Tibial nerve (tissue), 4 donors: ENCODE measurements at places on chromosomes 5 and 9. TPM values are rescaled to one million over a fixed set of nuclear protein-coding genes. Genes with fewer than 3 reads are reported as not detected.
A peak's percentile ranks its signal among the peaks of the same experiment; 100 is the strongest.

The ST8SIA4 gene
- total RNA-seq: 5.7 TPM

The GFM2 gene
- 15.7 TPM for total RNA-seq

The SPEF2 gene
- total RNA-seq: 9.6 TPM

The KCNN2 gene
- total RNA-seq: not detected

The LECT2 gene
- not detected for total RNA-seq

The MRPL41 gene
- 99.3 TPM for total RNA-seq

The IFNK gene
- not detected for total RNA-seq

- no peaks in the 10 kb centered on the region for H3K36me3 ChIP-seq
- H3K4me1 ChIP-seq: no peaks in the 10 kb centered on the region
- DNase-seq: no peak
- no peak overlapping the region for H3K27ac ChIP-seq
- no peaks in the 10 kb centered on the region for H3K27me3 ChIP-seq
- H3K4me3 ChIP-seq: no peak overlapping the region
Measured at GRCh38 chr5:59640411-59640810, 253.1 kb downstream of the PDE4D start.

- no peaks in the 10 kb centered on the region for H3K4me1 ChIP-seq
- no peak for DNase-seq
- H3K4me3 ChIP-seq: no peak overlapping the region
Measured at GRCh38 chr5:56506211-56506965, 273.3 kb upstream of the ANKRD55 start.

DNA sequence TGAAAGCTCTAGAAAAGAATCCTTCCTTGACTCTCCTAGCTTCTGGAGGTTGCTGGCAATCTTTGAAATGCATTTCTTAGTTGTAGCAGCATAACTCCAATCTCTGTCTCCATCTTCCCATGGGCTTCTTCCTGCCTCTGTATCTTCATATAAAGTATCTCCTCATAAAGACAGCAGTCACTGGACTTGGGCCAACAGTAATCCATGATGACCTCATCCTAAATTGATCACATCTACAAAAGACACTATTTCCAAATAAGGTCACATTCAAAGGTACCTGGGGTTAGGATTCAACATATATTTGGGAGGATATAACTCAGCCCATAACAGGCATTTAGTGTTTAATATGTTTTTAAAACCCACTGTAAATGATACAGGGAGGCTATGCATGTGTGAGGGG lies 123.3 kb downstream of the MLLT3 start:
- H3K27ac ChIP-seq: no peak overlapping the region
- H3K4me3 ChIP-seq: no peak overlapping the region
- no peaks in the 10 kb centered on the region for H3K4me1 ChIP-seq
- H3K36me3 ChIP-seq: no peaks in the 10 kb centered on the region
- no peak for DNase-seq
- no peaks in the 10 kb centered on the region for H3K27me3 ChIP-seq

GRCh38 chr5:60856066-60856465 lies 12.0 kb upstream of the ELOVL7 start:
- H3K36me3 ChIP-seq: no peaks in the 10 kb centered on the region
- H3K4me1 ChIP-seq: no peaks in the 10 kb centered on the region
- no peaks in the 10 kb centered on the region for H3K27me3 ChIP-seq
- H3K27ac ChIP-seq: no peak overlapping the region
- H3K4me3 ChIP-seq: no peak overlapping the region
- no peak for DNase-seq

GRCh38 chr9:16410601-16411280 lies 459.7 kb downstream of the BNC2 start:
- no peak overlapping the region for H3K4me3 ChIP-seq
- DNase-seq: no peak
- H3K27ac ChIP-seq: no peak overlapping the region
- no peaks in the 10 kb centered on the region for H3K27me3 ChIP-seq
- H3K4me1 ChIP-seq: no peaks in the 10 kb centered on the region
- no peaks in the 10 kb centered on the region for H3K36me3 ChIP-seq

- H3K4me3 ChIP-seq: no peak overlapping the region
- DNase-seq: no peak
- H3K36me3 ChIP-seq: no peaks in the 10 kb centered on the region
- peaks cover 11% of the 10 kb centered on the region for H3K4me1 ChIP-seq
Measured at GRCh38 chr9:125568621-125569020, 138.4 kb downstream of the MAPKAP1 start.

DNA sequence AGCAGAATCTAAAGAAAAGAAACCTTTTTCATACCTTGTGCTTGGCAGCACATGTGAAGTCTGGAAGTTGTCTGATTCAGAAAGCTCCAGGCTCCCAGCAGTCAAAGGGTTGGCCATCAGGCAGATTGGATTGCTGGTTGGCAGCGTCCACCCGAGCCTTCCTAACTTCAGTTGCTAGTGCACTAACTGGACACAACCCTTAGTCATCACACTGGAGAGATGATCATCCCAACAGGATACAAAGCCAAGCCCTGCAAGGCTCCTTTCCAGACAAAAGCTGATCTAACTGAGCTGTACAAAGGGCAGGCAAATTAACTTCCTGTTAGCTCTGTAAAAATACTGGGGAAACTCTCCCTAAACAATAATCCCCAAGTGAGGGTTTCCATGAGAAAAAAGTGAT lies 185.6 kb downstream of the SNX18 start:
- no peaks in the 10 kb centered on the region for H3K27me3 ChIP-seq
- H3K27ac ChIP-seq: no peak overlapping the region
- peaks cover 13% of the 10 kb centered on the region for H3K4me1 ChIP-seq
- DNase-seq: peak; percentile 44
- H3K36me3 ChIP-seq: no peaks in the 10 kb centered on the region
- H3K4me3 ChIP-seq: no peak overlapping the region

DNA sequence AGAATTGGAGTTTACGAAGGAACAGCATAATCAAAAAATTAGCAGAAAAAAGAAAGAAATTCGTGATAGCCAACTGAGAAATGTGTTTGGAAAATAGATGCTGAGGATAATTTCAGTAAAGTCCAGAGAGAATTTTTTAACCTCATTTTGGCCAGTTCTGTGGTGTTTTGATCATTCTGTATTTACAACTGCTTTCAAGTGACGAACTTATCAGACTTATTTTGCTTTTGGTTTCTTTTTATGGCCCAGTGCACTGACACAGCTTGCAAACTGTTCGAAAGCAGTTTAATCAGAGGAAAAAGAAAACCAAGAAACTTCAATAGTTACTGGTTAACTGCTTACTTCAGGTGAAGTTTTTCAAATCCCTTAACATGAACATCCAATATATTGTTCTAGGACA lies 1.9 kb downstream of the SDHA start:
- no peaks in the 10 kb centered on the region for H3K4me1 ChIP-seq
- no peaks in the 10 kb centered on the region for H3K36me3 ChIP-seq
- H3K27ac ChIP-seq: peak overlapping the region; percentile 97
- no peak for DNase-seq
- H3K4me3 ChIP-seq: peak overlapping the region; percentile 97
- no peaks in the 10 kb centered on the region for H3K27me3 ChIP-seq

DNA sequence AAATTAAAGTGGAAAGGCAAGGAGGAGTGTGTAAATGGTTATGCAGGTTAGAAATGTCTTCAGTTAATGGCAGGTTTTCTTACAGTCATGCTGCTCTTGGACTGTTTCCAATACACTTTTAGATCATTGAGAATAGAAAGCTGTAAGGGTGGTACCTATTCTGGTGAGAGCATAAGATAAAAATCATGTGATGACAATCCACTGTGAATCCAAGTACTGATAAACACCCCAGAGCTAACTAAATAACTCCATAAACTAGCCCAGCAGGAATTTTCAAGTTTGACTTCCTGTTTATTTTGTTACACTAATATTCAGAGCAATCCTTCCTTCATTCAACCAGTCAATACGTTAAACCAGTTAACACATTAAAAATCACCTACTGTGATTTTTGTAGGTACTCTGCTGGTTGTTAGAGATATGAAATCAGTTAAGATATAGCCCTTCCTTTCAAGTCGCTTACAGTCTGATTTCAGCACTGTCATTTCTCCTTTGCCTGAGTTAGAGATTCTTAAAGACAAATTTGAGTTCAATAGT lies 22.6 kb downstream of the VCAN start:
- no peaks in the 10 kb centered on the region for H3K36me3 ChIP-seq
- H3K4me3 ChIP-seq: no peak overlapping the region
- H3K4me1 ChIP-seq: peaks cover 5% of the 10 kb centered on the region
- no peak overlapping the region for H3K27ac ChIP-seq
- no peaks in the 10 kb centered on the region for H3K27me3 ChIP-seq
- DNase-seq: no peak

- H3K4me1 ChIP-seq: no peaks in the 10 kb centered on the region
- no peaks in the 10 kb centered on the region for H3K36me3 ChIP-seq
Measured at GRCh38 chr9:117160254-117160653, 254.6 kb downstream of the ASTN2 start.

DNA sequence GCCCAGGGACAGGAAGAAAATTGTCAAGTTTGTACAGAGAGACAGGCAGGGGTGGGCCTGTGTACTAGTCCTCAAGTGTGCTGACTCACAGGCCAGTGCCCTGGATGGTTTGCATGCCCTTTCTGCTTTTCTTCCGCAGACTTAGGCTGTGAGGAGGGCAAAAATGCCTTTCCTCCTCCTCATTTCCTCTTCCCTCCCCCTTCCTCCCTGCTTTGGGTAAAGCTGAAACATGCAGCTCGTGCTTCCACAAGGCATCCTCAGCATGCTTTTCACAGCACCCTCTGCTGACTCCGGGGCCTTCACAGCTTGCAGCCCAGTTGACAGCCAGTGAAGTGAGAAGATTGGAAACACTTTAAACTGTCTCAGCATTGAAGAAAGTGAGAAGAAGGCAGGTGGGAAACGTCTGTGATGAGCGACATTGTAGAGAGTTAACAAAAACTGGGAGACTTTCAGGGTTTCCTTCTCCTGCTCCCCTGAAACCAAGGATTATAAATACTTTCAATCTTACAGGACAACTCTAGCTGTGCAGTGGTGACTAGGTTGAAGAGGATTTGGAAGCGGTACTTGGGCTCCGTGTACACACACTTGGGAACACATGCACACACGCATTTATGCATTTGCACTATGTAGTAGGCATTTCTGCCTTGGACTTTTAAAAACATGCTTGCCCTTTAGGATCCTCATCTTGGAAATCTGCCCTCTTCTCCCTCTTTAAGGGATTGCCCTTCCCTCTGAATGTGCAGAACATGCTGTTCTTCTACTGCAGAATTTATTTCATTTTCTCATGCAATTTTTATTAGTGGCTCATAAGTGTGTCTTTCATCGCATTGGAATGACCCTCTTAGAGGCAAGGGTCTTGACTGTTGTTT lies 138.8 kb downstream of the GRIA1 start:
- H3K27me3 ChIP-seq: no peaks in the 10 kb centered on the region
- DNase-seq: no peak
- H3K27ac ChIP-seq: peak overlapping the region; percentile 26

DNA sequence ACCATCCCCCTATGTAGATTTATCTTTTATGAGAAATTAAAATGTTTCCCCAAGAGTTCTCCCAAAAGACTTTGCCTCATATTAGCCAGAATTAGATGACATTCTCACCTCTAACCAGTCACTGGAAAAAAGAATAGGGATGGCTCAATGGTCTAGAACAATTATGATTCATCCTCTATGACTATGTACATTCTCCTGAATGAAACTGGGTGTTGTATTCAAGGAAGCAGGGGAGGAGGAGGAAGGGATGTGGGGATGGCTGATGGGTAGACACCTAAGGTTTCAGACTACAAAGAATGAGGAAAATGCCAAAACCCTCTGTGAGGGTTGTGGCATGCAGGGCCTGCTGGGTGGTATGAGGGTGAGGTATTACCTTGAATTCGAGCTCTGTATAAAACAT lies 49.5 kb upstream of the BRINP1 start:
- no peaks in the 10 kb centered on the region for H3K27me3 ChIP-seq
- no peaks in the 10 kb centered on the region for H3K4me1 ChIP-seq
- no peaks in the 10 kb centered on the region for H3K36me3 ChIP-seq
- DNase-seq: no peak
- no peak overlapping the region for H3K27ac ChIP-seq

DNA sequence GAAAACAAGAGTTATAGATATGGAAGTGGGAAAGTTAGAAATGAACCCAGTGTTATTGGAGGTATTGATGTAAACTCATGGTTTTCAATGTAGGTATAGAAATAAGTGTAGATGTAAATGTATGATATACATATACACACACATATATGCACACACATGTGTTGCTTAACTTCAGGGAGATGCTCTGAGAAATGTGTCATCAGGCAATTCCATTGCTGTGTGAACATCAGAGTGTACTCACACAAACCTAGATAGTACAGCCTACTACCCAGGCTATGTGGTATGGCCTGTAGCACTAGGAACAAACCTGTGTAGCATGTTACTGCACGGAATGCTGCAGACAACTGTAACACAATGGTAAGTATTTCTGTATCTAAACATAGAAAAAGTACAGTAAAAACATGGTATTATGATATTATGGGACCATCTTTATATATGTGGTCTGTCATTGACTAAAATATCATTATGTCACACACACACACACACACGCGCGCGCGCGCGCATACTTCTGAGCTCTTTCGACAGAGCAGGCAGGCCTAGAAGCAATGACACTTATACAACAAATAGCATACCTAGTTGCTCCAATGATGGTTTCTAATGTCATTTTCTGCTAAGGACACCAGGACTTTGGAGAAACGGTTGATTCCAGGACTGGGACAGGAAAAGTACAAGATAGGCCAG lies 86.6 kb downstream of the MACROH2A1 start:
- DNase-seq: no peak
- no peak overlapping the region for H3K4me3 ChIP-seq
- H3K36me3 ChIP-seq: no peaks in the 10 kb centered on the region

DNA sequence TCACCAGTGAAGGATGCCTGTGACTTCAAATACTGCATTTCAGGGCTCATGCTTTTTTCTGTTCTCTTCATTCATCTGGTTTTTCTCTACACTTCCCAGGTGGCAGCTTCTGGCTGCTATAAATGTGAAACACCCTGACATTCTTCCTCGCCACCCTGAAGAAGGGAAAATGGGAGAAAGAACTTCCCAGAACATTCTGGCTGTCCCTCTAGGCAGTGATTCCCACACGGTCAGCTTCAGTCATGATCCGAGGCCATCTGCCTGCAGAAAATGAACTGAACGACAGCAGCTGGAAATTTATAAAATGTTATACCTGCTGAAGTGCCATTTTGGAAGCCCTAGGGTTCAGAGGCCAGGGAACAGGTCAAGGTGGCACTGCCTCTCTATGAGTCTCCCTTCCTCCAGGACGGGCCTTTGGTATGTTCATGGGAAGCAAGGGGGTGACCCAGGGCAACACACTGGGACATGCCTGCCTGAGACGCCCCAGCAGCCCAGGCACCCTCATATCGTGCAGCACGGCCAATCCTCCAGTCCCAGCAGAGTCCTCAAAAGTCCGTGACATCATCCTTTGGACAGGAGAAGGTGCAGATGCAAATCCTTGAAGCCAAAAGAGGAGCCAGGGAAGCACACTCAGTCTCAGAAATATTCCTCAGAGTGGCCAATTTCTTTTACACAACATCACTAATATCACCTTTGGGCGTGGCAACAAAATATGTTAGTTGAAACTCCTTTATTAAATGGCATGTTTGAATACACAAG lies 107.1 kb downstream of the SEMA5A start:
- no peak overlapping the region for H3K4me3 ChIP-seq
- no peak for DNase-seq
- no peaks in the 10 kb centered on the region for H3K4me1 ChIP-seq
- no peak overlapping the region for H3K27ac ChIP-seq
